HEK293T (cell line): ENCODE measurements at places on chromosomes 2 and 18.

- no peak for DNase-seq
Measured at GRCh38 chr2:85788603-85789002, 34.8 kb downstream of the ATOH8 start.

DNA sequence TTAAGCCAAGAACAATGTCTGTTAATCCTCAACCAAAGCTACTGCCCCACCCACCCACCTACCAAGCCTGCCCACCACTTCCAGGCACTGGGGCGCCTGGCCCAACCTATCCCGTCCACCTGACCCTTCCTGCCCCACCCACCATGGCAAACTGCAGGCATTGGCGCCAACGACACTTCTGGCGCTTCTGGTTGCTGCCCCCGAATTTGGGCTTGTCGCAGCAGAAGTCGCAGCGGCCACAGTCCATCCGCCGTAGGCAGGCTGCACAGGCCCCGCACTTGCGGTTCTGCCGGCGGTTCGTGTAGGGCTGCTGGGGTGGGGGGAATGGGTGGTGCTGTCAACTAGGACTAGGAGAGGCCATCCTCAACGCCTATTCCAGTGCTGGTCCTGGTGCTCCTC, 7.3 kb downstream of the MBD1 start:
- no peak for DNase-seq

- no peak for DNase-seq
Measured at GRCh38 chr2:44109166-44109565, 59.5 kb upstream of the PPM1B start.

- no peak for DNase-seq
Measured at GRCh38 chr2:43274055-43274454, 47.6 kb upstream of the ZFP36L2 start.

DNA sequence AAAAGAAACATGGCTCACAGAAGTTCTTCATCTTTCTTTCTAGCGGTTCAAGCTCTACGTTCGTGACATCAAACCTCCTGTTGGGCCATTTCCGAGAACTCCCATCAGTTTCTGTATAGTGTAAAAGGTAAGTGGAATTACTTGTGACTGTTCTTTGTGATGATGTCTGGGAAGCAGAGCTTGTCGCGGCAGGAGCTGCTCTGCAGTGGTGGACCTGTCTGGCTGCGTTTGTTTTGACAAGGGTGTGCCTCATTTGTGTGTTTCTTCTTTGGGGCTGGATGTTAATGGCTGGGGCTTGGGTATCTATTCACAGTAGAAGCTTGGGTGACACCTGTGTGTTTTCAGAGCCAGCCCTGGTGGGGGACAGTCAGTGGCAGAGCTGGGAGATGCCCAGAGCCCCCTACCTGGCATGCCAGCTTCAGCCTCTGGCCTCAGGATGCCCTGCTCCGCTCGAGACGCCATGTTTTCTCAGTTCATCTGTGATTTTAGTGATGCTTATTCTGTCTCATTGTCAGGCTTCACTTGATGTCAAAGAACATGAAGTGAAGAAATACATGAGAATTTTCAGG, 59.6 kb downstream of the LDLRAD4 start:
- DNase-seq, result no peak

DNA sequence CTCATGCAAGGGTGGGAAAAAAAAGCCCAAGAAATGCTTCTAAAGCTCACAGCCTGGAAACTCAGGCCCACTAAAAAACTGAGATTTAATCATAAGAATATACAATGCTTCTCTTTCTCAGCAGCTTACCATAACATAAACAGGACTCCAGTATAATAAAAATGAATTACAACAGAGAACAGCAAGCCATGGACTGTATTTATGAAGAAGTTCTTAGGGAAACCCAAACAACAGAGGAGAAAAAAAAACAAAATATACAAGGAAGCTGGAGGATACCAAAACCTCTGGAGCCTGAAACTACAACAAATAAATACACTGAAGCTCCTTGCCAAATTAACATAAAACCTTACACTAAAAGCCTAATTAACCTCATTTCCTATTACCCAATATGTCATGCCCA, 187.8 kb downstream of the RDH14 start:
- no peak for DNase-seq

DNA sequence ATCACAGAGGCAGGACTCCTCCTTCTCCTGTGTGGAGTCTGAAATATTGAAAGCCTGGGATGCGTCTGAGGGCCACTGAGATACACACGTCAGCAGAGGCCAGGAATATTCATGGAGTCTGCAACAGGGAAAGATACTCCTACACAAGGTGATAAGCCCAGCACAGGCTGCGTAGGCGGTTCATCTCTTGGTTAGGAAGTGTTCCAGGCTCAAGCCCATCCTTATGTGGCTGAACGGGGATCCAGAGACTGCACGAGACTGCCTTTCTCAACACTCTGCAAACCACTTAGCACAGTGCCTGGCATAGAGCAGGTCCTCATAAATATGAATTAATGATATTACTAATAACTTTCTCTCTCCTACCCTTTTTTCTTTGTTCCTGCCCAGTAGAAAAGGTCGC, 29.2 kb upstream of the AGPS start:
- no peak for DNase-seq

DNA sequence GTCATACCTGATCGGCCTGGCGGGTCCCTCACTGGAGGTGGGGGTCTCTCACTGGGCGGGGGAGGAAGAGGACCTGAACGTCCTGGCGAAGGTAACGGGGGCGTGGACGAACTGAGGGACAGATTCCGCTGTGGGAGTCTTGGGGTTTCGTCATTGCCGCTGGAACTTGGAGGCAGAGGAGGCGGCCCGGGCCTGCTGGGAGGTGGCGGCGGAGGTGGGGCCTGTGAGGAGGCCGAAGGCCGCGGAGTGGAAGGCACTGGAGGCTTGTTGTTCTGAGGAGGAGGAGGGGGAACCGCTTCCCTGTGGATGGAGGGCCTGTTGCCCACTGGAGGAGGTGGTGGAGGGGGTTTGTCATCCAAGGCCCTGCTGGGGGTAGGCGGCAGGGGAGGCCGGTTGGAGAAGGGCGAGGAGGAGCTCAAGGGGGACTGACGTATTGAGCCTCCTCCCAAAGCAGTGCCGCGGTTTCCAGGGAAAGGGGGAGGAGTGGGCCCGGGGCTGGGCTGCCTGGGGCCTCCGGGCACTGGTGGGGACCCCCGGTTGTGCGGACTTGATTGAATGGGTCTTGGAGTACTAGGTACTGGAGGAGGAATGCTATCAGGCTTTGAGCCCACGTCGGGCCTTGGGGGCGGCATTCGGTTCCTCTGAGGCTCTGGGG, 25.8 kb downstream of the WIPF1 start:
- no peak for DNase-seq

DNA sequence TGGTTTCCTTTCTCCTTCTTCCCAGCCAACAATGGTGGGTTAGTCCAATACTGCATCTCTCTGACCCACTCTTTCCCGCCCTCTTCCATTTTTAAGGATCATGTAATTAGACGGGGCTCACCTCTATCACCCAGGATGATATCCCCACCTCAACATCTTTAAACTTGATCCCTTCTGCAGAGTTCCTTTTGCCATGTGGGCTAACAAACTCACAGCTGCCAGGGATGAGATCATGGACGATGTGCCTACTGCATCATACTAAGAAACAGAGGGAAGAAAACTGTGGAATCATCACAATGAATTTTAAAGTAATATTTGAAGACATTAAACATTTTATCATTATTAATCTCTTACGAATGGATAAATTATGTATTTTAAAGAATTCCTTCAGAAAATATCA, 183.5 kb downstream of the RDH14 start:
- no peak for DNase-seq

- DNase-seq, result no peak
Measured at GRCh38 chr2:10329880-10330699, 27.4 kb downstream of the HPCAL1 start.
